ENCODE measurements at places on chromosomes 7 and 10.

DNA sequence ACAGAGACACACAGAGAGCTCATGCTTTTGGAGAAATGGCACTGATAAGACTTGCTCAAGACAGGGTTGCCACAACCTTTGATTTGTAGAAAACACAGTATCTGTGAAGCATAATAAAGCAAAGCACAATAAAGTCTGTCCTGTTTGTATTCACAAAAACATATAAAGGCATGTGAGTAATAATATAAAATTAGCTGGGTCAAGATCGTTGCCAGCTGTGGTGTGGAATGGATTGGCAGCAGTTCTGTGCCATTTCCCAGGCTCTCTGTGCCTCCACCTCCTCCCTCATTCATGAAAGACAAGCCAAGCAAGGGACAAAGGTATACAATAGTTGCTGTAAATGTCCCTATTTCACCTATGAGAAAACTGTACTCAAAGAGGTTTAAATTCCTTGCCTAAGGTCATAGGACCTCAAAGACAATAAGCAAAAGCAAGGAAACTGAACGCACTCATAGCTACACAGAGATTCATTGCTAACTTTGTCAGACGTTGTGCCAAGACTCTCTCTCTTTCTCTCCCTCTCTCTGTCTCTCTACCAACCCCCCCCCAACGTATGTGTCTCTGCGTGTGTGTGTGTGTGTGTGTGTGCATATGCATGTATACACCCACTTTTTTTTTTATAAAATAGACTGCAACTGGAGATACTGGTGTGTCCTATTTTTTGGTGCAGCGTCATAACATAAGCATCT, 31.8 kb downstream of the CHST3 start:
- DNase-seq, result no peak

GRCh38 chr7:132542895-132543294, 33.4 kb downstream of the PLXNA4 start:
- no peak for DNase-seq

DNA sequence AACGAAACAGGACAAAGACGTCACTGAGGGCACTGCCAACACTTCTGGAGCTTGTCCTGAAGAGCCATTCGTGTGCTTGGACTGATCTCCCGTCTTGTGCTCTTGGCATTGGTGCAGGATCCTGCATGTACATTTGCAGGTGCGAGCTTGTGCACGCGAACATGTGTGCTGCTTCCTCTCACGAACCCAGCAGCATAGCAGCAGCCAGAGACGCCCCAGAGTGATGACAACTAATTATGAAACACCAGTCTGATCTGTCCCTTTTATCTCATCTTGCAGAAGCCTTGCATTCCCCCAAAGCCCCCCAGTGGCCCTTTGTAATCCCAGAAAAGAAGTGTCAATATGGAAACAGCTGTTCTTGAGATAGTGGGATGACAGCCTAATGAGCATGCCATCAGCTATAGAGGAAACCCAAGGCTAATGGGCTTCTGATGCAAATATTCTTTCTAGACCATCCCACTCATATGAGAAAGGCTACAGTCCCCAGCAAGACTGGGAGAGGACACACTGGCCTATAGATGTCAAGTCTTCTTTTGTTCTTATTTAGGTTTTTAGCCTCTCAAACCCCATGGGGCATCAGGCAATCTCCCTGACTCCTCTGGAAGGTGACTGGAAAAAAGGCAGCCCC, 310.6 kb downstream of the FRMD4A start:
- no peak for DNase-seq

DNA sequence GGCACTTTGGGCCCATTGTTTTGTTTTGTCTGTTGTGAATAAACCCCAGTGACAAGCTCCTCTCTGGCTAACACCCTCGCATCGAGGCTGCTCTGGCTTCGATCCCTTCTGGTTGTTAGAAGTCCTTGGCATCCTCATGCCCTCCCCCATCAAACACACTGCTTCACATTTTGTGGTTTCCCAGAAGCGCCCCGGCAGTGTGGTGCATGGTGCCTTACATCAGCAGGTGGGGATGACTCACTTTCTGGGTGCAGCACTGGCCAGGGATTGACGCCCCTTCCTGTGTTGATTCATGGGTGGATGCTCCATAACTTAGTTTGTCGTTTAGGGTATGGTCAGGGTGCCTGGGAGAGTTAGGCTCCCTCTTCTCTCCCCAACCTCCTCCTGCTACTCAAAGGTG, 51.4 kb downstream of the PLPP4 start:
- no peak for DNase-seq

- no peak for DNase-seq
Measured at GRCh38 chr7:104207348-104207730, 474 bp downstream of the ORC5 start.

DNA sequence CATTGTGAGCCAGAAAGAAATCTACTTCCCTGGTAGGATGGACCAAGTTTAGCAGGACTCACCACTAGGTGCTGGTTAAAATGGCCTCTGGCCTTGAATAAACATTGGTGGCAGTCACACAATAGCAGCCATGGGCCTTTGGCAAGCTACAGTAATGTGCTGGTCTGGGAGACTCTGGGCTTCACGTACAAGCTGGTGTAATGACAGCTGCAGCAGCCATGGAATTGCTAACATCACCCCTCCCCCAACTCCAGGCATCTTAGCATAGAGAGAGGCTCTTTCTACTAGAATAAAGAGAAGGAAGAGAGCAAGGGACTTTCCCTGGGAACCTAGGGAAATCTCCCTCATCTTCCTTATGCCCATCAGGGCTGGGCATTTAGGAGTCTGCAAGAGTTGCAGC, 205.1 kb upstream of the SEMA3A start:
- no peak for DNase-seq

- no peak for DNase-seq
Measured at GRCh38 chr7:116216956-116217571, 6.7 kb downstream of the TES start.

- DNase-seq, result no peak
Measured at GRCh38 chr10:123069246-123069986, 60.6 kb downstream of the ACADSB start.

- DNase-seq, result no peak
Measured at GRCh38 chr7:123538897-123539296, 4.5 kb upstream of the IQUB start.

- no peak for DNase-seq
Measured at GRCh38 chr7:128352153-128352537, 8.4 kb upstream of the RBM28 start.

GRCh38 chr10:13613519-13613918, 26.8 kb downstream of the PRPF18 start:
- no peak for DNase-seq

GRCh38 chr7:154598396-154598795, 404.5 kb downstream of the PAXIP1 start:
- no peak for DNase-seq

GRCh38 chr10:84205049-84205852, 10.9 kb downstream of the CDHR1 start:
- DNase-seq, result no peak

DNA sequence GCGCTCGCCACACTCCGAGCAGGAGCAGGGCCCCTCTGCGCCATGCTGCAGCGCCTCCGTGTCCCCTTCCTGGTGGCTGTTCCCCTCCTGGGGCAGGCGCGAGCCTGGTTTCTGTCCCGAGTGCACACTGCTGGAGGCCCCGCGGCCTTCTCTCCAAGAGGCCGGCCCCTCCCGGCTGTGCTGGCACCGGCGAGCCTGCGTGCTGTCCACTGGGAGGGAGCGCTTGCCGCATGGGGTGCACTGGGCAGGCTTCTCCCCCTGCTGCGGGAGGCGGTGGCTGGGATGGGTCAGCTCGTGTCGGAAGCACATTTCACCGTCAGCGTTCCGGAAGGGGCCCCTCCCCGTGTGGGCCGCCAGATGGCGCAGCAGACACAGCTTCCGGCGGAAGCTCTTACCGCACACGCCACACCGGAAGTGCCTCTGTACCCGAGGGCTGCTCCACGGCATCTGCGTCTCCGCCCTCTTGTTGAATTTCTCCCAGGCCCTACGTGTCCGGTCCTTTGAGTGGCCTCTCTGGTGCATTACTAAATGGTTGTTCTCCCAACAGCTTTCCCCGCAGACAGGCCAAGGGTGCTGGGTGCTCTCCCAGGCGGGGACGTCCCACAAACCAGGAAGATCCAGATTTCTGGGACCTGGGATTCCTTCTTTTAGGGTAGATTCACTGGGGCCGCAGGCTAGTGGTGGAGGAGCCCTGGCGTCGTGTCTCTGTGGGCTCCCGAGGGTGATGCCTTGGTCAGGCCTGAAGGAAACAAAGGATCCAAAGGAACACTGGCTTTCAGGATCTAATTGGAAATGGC, 18.7 kb downstream of the ZNF786 start:
- DNase-seq, result no peak

- DNase-seq, result no peak
Measured at GRCh38 chr10:52472406-52473146, 158.5 kb downstream of the DKK1 start.

- DNase-seq, result no peak
Measured at GRCh38 chr10:22554461-22555182, 159.8 kb downstream of the PIP4K2A start.

- DNase-seq, result no peak
Measured at GRCh38 chr7:36153571-36154097, 580 bp downstream of the EEPD1 start.

GRCh38 chr7:17552952-17553351, 254.5 kb downstream of the AHR start:
- DNase-seq, result no peak

DNA sequence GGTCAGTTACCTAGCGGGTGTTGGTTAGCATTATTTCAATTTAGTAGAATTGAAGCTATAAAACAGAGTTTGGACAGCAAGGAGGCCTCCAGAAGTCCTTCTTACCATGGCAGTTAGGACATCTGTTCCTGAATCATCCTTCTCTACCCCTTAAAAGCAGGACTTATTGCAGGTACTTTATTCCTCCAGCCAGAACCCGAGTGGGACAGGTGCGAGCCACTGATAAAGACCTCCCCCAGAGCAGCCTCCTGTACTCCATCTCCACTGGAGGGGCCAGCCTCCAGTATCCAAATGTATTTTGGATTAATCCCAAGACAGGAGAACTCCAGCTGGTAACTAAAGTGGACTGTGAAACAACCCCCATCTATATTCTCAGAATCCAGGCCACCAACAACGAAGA, 54.6 kb downstream of the CDHR3 start:
- no peak for DNase-seq

DNA sequence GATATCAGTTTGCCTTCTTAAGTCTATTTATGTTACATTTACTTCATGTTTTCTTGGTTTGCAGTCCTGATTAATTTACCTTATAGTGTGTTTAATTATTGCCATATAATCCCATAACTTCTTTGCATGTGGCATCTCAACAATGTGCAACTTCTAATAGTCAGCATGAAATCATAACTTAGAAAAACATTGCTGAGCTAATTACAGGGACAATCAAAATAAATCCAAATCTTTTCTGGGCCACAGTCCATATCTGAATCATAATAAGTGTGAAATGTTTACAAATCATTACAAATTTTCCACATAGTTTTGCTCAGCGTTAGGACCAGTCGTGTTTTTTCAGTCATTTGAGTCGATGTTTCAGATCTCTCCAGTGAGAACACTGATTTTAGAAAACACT, 29.1 kb upstream of the CABCOCO1 start:
- no peak for DNase-seq

- DNase-seq, result no peak
Measured at GRCh38 chr10:60737242-60737641, 41.0 kb upstream of the CDK1 start.

- no peak for DNase-seq
Measured at GRCh38 chr7:75739796-75740672, 1.3 kb upstream of the HIP1 start.

DNA sequence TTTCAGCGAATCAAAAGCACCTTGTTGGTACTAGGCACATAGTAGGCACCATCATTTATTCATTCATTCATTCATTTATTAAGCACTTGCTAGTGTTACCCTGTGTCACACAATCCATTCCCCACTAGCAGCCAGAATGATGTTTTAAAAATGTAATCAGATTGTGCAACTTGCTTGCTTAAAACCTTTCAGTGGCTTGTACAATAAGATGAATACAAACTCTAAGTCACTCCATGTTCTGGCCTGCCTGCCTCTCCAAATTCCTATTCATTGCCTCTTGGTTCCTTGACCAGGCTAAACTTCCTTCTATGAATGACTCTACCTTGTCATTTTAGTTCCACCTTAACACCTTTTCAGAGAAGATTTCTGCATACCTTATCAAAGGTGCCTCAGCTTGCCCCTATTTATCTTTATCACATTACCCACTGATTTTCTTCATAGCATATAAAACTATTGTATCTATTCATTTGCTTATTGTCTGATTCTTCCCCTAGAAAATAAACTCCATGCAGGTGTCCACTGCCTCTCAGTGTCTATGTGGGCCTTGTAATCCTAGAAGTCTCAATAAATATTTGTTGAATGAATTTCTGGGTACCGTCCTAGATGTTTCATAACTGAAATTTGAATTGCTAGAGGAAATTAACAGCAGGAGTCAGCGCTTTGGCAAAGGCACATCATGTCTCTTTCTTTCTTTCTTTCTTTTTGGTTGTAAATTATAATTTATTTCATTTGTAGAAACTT, 169.5 kb downstream of the TMEM26 start:
- no peak for DNase-seq

GRCh38 chr10:44307691-44308090, 77.2 kb downstream of the CXCL12 start:
- DNase-seq, result no peak

- no peak for DNase-seq
Measured at GRCh38 chr10:103451091-103451813, 918 bp downstream of the CALHM2 start.

DNA sequence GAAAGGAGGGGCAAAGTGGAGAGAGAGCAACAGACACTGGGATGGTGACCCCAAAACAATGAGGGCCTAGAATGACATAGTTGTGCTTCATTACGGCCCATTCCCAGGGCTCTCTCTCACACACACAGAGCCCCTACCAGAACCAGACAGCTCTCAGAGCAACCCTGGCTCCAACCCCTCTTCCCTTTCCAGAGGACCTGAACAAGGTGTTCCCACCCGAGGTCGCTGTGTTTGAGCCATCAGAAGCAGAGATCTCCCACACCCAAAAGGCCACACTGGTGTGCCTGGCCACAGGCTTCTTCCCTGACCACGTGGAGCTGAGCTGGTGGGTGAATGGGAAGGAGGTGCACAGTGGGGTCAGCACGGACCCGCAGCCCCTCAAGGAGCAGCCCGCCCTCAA, 20.7 kb downstream of the PRSS2 start:
- no peak for DNase-seq

GRCh38 chr10:62689712-62690111, 114.8 kb upstream of the ADO start:
- DNase-seq, result no peak

GRCh38 chr7:82258181-82258580, 185.4 kb downstream of the CACNA2D1 start:
- no peak for DNase-seq

- DNase-seq, result peak; percentile 74
Measured at GRCh38 chr7:104956753-104957450, 57.1 kb upstream of the KMT2E start.

- no peak for DNase-seq
Measured at GRCh38 chr10:97039538-97040247, 146.1 kb downstream of the SLIT1 start.

GRCh38 chr7:155834486-155835048, 22.3 kb upstream of the SHH start:
- no peak for DNase-seq

GRCh38 chr10:8053446-8054243, 843 bp upstream of the GATA3 start:
- peak; percentile 0 for DNase-seq

Data from SIG-M5 (cell line).